ENCODE measurements at places on chromosomes 6 and 20.

- no peak for DNase-seq
Observed at GRCh38 chr20:43669332-43669731, 2.4 kb downstream of the MYBL2 start.

GRCh38 chr6:153059311-153059710 is 56.8 kb upstream of the MTRF1L start:
- DNase-seq, result no peak

DNA sequence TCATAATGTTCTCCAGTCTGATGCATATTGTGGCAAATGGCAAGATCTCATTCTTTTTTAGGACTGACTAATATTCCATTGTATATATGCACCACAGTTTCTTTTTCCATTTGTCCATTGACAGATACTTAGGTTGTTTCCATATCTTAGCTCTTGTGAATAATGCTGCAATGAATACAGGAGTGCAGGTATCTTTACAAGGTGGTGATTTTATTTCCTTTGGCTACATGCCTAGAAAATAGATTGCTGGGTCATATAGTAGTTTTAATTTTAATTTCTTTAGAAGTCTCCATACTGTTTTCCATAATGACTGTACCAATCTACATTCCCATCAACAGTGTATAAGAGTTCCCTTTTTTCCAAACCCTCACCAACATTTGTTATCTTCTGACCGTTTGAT is 97.5 kb downstream of the TRMT11 start:
- DNase-seq, result no peak

DNA sequence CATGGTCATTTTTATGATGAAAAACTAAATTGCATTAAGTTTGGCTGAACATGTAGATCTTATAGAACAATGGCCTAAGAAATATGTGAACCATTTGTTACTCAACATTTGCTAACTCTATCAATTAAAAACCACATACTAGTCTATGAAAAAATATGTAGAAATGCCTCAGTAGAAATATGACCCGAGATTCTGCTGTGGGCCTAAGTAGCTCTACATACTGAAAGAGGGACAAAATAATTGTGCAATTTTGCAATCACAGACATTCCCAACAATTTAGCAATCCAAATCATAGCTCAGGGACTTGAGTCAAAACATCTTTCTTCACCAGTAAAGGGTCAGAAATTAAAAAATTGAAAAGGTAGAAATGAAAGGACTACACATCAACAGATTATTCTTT is 619.0 kb downstream of the FRK start:
- no peak for DNase-seq

DNA sequence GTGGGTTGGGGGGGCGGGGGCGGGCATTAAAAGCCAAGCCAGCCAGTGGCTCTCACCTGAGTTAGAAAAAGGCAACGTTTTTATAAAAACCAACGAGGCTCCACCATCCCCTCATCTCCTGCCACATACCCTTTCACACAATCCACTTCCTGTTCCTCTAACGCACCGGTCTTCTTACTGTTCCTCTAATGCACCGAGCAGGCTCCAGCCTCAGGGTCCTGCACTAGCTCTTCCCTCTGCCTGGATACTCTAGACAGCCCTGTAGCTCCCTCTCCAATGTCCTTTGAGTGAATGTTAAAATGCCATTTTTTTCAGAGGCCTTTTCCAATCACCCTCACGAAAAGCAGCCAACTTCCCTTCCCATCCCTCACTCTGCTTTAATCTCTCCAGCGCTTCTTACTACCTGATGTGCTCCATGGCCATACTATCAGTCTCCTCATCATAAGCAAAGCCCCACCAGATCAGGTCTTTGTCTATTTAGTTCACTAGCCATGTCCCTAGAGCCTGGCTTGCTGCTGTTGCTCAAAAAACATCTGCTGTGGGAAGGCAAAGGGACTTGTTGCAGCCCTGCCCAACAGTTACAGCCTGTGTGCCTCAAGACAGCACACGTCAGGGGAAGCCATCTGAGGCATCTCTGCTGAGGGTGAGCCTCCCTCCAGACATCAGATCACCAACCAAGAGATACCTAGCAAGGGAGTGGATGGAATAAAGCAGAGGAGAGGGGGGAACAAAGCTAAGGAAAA is 3.9 kb downstream of the FKBP1A start:
- no peak for DNase-seq

DNA sequence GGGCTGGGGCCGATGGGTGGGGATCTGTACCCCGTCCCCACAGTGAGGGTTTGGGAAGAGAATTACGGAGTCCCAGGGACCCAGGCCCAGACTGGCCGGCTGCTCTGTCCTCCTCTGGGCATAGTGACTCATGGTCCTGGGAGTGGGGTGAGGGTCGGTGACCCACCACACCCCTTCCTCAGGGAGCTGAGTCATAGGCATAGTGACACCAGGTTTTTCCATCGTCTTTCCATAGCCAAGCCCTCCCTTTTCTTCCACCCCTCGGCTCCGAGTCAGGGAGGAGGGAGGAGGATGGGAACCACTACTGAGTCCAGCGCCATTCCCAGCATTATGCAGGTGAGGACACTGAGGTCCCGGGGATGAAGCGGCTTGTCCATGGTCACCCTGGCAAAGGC is 8.9 kb downstream of the CYP21A2 start:
- DNase-seq, result no peak

- DNase-seq, result no peak
Observed at GRCh38 chr20:5030348-5031205, 29.3 kb upstream of the SLC23A2 start.

DNA sequence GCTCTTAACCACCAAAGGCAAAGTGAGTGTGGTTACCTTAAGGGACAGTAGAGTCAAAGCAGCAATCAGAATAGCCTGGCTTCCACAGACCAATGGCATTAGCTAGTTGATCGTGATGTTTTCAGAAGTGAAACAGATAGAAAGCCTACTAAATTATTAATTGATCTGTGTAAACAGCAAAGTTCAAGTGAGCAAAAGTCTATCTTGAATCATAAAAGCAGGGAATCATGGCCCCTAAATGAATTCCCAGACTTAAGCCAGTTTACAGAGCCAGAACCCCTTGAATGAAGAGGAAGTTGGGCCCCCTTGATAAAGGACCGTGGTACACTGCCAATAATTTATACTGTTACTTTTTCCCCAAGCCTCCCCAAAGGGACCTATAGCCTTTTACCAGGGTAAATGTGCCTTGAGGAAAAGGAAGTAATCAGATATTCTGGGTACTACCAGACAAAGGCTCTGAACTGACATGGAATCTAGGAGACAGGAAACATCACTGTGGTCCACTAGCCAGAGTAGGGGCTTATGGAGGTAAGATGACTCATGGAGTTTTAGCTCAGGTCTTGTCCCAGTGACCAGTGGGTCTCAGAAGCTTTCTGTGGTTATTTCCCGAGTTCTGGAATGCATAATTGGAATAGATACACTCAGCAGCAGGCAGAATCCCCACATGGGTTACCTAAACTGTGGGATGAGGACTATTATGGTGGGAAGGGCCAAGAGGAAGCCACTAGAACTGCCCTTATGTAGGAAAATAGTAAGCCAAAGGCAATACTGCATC is 317.5 kb downstream of the CD83 start:
- no peak for DNase-seq

DNA sequence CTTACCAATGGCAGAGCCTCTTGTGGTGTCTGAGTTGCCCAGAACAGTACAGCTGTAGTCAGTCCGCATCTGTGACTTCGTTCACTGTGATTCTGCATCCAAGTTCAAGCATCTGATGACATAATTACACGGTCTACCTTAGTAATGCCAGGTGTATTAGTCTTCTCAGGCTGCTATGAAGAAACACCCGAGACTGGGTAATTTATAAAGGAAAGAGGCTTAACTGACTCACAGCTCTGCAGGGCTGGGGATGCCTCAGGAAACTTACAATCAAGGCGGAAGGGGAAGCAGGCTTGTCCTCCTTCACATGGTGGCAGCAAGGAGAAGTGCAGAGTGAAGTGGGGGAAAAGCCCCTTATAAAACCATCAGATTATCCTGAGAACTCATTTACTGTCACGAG is 163.9 kb upstream of the SULF2 start:
- DNase-seq, result no peak

DNA sequence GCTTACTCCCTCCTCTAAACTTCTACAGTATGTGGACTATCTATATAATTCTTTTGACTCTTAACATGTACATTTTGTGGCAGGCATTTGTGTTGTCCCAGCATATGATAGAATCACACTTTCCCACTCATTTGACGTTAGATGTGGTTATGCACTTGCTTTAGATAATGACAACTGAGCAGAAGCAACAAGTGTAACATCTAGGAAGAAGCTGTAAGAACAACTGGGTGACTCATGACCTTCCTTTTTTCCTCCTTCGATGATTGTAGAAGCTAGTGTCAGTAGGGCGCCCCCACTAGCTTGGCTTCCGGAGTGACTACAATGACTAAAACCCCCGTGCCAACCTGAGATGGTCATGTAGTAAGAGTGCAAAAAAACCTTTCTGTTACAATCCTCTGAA is 74.6 kb upstream of the CEP85L start:
- DNase-seq, result no peak

GRCh38 chr6:16547587-16547986 is 213.7 kb downstream of the ATXN1 start:
- no peak for DNase-seq

- no peak for DNase-seq
Observed at GRCh38 chr6:153958860-153959259, 80.2 kb upstream of the OPRM1 start.

DNA sequence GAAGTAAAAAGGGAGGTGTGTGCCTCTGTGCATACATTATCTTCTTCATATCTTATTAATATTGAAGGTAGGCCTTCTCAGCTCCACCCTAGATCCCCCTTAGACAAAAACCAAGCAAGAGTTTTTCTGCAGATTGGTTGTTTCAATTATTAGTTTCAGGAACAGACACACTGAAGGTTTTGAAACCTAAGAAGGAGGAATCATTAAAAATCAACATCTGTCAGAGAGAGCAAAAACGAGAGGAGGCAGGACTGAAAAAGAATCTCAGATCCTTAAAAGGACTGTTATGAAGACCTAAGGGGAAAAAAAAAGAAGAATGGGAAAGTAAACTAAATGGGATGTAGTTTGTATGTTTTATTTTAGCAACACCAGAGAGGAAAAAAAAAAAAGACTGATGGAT is 560.8 kb upstream of the JAG1 start:
- DNase-seq, result no peak

DNA sequence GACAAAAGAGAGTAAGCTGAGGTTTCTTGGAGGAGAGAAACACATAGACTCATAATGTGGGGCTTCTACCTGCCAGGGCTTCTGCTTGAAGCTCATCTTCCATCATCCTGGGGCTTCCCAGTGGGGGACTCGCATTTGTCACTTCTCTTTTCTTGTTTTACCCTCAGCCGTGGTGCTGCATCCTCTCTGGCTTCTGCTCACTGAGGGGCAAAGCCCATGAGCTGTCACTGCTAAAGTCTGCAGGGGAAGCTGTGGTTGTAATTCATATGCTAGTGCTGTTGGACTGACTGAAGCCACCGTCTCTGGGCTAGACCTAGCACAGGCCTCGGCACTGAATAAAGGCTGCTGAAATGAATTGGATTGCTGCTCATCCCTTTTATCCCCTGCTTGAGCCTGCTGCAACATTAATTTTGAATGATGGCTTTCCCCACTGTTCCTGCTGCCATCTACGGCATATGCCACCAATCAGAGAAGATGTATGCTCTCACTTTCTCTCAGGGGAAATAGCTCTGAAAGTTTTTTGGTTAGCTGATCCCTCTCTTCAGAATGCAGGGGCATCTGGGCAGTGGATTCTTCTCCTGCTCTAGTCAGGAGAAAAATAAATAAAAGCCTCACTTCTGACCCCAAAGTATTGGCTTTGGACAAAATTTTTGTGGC is 568.4 kb upstream of the MAP3K7 start:
- no peak for DNase-seq

- no peak for DNase-seq
Observed at GRCh38 chr6:132960720-132961119, 146.4 kb downstream of the RPS12 start.

DNA sequence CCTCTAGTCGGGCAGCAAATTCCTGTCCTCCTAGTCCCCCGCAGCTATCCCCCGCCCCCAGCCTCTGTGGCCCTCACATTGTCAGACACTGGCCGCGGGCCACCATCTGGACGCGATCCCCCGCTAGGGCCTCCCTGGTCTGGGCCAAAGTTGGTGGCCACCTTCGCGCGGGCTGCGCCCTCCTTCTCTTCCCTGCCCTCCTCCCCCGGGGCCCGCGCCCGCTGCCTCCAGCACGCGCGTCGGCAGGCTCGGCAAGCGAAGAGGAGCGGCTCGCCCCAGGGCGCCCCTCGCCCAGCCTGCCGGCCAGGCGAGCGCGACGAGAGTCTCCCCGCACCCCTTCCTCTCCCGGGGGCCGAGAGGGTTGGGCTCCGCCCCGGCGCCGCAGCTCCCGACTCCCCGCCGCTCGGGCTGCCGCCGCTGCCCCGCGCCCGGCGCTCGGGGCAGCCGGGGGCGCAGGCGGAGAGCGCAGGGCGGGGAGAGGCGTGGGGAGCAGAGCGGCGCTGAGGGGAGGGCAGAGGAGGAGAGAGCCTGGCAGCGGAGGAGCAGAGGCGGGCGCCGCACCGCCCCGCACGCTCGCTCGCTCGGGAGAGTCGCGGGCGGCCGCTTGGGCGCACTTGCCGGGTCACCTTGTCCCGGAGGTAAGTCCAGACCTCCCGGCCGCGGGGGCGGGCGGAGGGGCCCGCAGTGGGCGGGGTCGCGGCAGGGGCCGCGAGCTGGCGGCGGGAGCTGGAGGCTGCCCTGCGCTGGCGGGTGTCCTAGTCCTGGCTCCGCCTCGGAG is at the start of gene SYNDIG1:
Gene SYNDIG1, plus strand, starts transcription at position 514 of the 778 bp plus-strand sequence. CDS start 73,469 bp downstream, outside the sequence.
- DNase-seq, result no peak

DNA sequence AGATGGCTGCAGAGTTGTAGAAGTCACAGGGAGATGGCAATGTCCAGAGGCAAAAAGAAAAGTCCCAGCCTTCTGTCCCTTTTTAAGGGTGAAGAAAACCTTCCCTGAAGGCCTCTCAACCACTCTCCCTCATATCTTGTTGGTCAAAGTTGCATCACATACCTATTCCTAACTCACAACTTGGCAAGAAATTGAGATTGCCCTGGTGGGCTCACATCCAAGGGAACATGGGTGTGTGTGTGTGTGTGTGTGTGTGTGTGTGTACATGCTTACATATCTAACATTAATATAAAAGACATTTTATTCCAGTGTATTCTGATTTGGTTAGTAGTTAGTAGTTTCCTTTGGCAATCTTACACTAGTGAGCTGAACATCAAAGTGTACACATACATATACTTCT is 144.3 kb upstream of the SALL4 start:
- no peak for DNase-seq

DNA sequence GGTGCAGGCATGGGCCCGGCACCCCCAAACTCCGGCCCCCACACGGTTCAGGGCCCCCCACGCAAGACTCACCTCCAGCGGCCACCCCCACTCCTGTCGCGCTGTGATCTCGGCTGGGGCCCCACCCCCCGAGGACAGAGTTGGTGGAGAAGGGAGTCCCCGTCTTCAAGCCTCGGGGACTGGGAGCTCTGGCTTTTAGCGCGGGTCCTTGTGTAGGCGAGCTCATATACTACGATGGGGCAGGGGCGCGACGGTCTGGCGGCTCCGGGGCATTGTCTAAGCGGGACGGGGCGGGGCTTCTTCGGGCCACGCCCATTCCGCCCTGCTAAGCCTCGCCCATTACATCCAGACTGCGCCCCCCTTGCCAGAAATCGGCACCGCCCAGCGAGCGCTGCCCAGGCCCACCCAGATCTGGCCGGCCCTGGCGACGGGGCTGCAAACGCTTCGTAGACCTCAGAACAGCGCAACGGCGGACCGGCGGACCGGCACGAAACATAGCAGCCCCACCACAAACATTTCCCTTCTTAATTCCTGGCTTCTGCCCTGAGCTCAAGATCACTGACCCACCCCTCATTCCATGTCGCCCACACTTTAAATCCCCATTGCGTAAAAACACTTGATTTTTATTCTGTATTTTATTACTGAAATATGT is 1.0 kb upstream of the DDAH2 start:
- DNase-seq, result peak; percentile 92
